Islet precursor cell (in vitro differentiated cells): ENCODE measurements at places on chromosomes 5 and 9.

- DNase-seq: no peak
These were observed 152.3 kb downstream of the GAS1 start for GRCh38 chr9:86795047-86795442.

GRCh38 chr5:147949711-147950573 lies 43.6 kb upstream of the C5orf46 start:
- DNase-seq: no peak

GRCh38 chr9:76729980-76730737 lies 34.1 kb upstream of the PCA3 start:
- no peak for DNase-seq

- no peak for DNase-seq
These were observed 14.7 kb upstream of the CCIN start for GRCh38 chr9:36154331-36154952.

- DNase-seq: no peak
These were observed 339.4 kb downstream of the KDM4C start for GRCh38 chr9:7097040-7097715.

DNA sequence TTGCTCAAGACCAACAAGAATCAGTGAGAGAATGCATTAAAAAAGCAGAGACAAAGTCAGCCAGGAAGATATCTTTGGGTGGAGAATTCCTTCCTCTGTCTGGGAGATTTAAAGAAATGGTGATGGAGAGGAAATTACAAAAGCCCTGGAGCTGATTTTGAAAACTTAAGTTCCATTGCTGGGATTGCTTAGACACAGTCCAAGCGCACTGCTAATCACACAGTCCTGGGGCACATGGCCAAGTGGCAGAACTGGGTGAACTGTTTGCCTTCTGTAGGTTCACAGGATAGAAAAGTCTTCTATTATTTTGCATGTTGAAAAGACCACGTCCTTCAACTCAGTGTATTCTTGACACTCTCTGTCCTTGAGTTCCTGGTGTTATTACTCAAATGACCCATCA lies 284.9 kb upstream of the FBXL7 start:
- DNase-seq: no peak

- peak; percentile 77 for DNase-seq
These were observed 71.7 kb upstream of the WWC1 start for GRCh38 chr5:168219515-168220410.

DNA sequence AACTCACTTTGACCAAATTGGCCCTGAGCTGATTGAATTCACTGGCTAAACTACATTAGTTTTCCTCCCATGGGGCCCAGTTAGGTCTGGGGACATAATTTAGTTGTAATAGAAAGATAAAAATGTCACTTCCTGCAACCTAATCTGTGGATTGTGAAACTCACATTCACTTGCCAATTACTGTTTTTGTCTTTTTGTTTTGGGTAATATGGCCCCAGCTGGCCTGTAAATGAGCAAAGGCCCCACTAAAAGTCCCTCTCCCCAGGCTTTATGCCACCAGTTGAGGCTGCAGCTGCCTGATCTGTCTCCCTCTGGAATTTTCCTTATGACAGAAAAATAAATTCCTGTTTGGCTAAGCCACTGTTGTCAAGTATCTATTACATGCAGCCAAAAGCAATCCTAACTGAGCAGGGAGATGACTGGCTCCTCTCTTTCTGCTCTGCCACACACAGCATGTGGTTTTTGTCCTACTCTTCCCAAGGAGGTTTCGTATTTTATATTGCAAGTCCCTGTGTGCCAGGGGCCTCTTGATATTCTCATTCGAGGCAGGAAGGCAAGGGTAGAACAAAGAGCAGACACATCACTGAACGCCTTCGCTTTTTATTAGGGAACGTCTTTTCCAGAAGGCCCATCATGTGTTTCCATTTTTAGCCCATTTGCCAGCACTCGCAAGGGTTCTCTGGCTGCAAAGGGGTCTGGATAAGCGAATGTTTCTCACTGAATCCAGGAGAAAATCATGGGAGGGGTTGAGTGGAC lies 24.1 kb upstream of the SLC25A48 start:
- no peak for DNase-seq

- no peak for DNase-seq
These were observed 465.7 kb upstream of the RGMB start for GRCh38 chr5:98307811-98308210.

DNA sequence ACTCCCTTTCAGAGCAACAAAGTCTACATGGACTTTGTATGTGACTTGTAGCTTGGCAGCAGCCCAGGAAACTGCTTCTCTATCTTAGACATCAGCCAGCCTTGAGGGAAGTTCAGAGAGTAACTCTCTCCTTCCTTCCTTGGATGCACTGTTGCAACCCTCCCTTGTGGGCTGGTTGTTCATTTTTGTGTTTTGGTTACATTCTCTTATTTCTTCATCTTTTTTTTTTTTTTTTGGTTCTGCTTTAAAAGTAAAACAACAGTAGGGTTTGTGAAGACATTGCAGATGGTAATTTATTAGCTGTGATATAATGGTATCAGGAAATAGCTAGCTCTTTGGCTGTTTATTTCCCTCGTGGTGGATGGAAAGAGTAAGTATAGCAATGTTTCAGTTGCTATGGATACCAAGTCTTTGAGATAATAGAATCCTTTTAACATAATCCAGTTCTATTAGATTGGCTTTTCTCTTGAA lies 97.9 kb upstream of the MAMDC2 start:
- no peak for DNase-seq

GRCh38 chr5:132354381-132355139 lies 14.9 kb upstream of the SLC22A5 start:
- no peak for DNase-seq

GRCh38 chr5:69492391-69492922 lies at the start of gene OCLN:
OCLN (plus strand) TSS chr5:69492790; CDS start chr5:69504245, 11,455 bp downstream.
- peak; percentile 96 for DNase-seq

- DNase-seq: no peak
These were observed 299.2 kb upstream of the ZNF608 start for GRCh38 chr5:125045646-125046045.

DNA sequence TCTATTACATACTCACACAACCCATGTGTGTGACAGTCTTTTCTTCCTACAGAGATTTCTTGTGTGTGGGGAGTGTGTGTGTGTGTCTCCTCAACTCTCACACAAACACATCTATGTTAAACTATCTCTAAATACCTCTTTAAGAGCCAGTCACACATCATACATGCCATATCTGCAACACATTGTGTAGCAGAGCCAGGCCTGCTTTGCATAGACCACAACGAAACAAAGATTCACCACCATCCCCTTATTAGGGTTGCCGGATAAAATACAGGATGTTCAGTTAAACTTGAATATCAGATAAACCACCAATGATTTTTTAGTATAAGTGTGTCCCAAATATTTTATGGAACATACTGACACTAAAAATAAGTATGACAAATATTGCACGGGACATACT lies 2.3 kb downstream of the FAM170A start:
- DNase-seq: no peak

- DNase-seq: no peak
These were observed 98.3 kb downstream of the NFIB start for GRCh38 chr9:14215614-14216013.

- peak; percentile 85 for DNase-seq
These were observed 2.5 kb downstream of the FST start for GRCh38 chr5:53482717-53483638.

DNA sequence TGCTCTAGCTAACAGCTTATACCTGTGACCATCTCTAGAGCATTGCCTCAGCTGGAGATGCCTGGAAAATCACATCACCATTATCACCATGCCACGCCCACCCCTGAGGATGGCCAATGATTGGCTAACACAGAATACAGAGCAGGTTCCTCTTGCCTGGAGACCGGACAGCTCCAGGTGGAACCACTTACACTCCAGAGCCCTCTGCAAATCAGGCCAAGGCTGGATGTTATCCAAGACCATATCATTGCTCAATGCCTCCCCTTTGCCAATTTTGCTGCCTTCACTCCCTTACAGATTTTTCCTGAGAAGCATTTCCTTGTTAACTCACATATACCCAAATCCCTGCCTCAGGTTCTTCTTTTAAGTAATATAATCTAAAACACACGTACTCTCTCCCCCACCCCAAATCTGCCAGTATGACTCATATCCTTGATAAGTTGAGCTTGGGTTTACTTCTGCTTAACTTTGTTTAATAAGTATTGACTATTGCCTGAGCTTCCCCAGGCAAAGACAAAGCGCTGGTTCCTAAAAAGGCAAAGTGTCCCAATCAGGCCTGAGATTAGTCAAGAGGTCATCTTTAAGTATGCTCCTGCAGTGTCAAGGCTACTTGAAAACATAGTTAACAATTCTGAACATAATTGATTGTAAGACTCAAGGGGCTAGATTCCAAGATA lies 309.6 kb downstream of the EPB41L4A start:
- DNase-seq: peak; percentile 74

GRCh38 chr5:74316064-74316603 lies 324.4 kb downstream of the ENC1 start:
- DNase-seq: peak; percentile 99

DNA sequence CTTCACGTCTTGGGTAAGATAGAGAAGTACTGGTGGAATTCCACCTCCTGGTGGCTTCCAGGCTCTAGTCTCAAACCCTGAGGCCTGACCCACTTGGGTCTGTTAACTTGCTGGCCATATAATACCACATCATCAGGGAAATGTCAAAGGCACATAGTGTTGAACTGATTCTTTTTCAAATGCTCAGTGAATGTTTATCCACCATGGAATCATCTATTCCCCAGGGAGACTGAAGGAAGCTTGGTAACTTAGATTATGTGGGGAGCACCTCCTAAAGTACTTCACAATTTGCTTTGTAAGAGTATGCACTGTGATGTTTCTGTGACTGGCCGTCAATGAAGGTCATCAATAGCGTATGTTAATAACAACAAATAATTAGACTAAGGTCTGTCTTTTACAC lies 16.1 kb downstream of the MACROH2A1 start:
- DNase-seq: no peak

DNA sequence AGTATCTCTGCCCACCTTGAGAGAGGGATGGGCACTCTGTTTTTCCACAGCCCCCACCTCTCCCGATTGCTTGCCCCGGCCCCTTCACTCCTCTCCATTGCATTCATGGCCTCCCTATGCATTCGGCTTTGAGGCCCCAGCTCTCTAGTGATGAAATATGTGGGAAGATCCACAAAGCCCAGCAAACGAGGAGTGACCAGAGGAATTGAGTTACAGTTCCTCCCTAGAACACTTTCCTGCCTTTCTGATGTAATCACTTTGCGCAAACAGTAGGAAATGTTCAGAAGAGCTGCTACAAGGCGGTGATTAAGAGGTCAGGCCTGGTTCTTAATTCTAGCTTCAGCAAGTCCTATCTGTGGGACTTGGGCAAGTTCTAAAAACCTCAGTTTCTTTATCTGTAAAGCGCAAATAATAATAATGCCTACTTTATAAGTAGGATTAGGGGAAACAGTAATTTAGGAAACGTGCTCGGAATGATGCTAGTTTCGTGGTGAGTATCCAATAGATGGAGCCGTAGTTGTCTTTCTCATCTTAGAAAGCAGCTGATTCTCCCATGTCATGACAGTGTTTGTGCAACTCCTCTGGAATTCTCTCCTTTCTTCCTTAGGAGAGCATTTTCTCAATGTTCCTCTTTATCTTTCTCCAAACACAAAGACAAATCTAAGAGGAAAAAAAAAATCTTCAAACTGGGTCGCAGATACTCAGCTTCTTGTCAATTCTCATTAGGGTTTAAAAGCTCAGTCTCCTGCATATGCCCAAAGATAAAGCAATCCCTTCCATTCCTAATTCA lies 99.5 kb upstream of the MSX2 start:
- DNase-seq: no peak

- no peak for DNase-seq
These were observed 156.1 kb upstream of the ADAMTSL1 start for GRCh38 chr9:18317896-18318295.

- no peak for DNase-seq
These were observed 50.4 kb upstream of the ASS1 start for GRCh38 chr9:130394320-130394719.

- DNase-seq: no peak
These were observed 29.2 kb downstream of the ANKS6 start for GRCh38 chr9:98767196-98767595.

GRCh38 chr5:74579215-74579614 lies 61.3 kb downstream of the ENC1 start:
- no peak for DNase-seq

- no peak for DNase-seq
These were observed 19.6 kb upstream of the ROPN1L start for GRCh38 chr5:10421896-10422691.

- DNase-seq: no peak
These were observed 76.9 kb downstream of the UBE2R2 start for GRCh38 chr9:33893861-33894260.

GRCh38 chr9:93110311-93110855 lies 14.4 kb downstream of the CARD19 start:
- peak; percentile 39 for DNase-seq

DNA sequence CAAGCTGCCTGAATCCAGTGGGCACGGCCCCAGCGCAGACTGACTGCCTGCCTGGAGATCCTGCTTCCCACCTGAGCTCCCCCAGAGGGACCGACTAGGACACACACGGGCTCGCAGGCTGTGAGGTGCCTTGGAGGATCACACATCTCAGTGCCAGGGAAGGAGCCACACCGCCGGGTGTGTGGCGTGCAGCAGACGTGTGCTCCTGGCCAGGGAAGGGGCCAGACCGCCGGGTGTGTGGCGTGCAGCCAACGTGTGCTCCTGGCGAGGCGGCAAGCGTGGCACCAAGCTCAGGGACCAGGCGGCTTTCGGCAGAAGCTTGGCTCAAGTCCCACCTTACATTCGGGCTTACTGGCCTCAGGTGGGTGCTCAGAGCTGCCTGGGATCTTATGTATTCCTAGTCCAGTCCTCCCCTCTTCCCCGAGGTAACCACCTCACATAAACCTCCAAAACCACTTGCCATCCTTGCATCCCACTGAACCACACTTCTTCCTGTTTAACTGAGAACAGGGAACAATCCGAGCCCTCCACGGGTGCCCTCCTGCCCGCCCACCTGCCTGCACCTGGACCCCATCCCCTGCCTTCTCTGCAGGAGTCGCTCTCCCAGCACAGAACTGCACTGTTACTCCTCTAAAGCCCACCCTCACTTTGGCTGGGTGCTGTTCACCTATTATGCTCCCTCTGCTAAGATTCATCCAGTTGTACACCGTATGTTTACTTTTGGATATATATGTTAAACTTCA lies 22.4 kb upstream of the MRNIP start:
- no peak for DNase-seq

DNA sequence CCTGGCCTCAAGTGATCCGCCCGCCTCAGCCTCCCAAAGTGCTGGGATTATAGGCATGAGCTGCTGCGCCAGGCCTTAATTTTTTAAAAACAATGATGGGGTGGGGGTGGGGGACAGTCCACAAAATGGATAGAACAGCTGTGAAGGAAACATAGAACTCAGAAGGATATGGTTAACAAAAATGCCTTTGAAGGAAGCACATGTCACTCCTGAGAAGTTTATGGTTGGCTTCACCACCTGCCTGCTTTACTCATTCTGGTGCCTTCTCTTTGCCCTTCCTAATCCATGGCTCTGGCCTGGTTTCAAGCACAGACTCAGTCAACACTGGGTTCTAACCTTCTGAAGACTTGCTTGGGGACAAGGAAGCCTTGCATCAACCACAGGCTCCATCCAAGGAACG lies 10.3 kb downstream of the BAG1 start:
- no peak for DNase-seq

- no peak for DNase-seq
These were observed 8.4 kb upstream of the ZNF474 start for GRCh38 chr5:122120957-122121356.
